ENCODE measurements at places on chromosomes 1 and 21.

DNA sequence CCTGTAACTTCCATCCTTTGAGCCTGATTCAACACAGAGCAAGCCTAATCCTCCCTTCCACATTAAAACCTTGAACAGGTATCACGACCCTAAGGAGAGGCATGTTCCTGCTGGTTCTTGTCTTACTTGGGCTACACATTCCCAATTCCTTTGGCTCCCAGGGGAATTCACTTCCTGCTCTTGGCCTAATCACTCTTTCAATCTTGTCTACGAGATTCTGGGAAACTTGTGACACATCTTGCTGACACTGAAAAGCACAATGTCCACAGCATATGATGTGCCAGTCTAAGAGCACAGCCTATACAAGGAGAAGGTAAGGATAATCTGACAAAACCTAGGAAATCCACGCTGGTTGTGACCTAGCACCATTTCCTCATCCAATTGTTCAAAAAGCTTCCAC lies 163.9 kb downstream of the GABPA start:
- DNase-seq, result no peak

DNA sequence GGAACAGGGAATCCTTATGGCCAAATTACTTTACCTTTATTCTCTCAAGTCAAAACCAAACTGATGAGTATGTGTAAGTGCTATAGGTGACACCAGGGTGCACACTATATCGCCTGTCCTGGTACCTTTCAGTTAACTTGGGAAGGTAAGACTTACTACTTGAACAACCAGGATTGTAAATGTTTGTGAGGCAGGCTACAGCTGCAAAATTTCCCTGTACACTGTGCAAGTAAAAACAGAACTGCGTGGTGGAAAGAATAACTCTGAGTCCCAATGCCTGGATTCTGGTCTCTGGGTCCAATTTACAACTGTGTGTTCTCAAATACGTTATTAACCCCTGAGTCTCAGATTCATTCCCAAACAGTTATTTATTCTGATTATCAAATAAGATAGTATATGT lies 73.5 kb downstream of the TENT5C start:
- DNase-seq, result no peak

- DNase-seq, result no peak
Observed at GRCh38 chr21:29888437-29888836, 51.4 kb downstream of the GRIK1 start.

- peak; percentile 4 for DNase-seq
Observed at GRCh38 chr1:196660852-196661251, 9.0 kb downstream of the CFH start.

- no peak for DNase-seq
Observed at GRCh38 chr1:201335174-201335870, 42.2 kb downstream of the TNNT2 start.

GRCh38 chr1:61523229-61523628 lies 201.7 kb downstream of the TM2D1 start:
- DNase-seq, result no peak

GRCh38 chr1:243489681-243490546 lies 234.1 kb downstream of the SDCCAG8 start:
- DNase-seq, result no peak

DNA sequence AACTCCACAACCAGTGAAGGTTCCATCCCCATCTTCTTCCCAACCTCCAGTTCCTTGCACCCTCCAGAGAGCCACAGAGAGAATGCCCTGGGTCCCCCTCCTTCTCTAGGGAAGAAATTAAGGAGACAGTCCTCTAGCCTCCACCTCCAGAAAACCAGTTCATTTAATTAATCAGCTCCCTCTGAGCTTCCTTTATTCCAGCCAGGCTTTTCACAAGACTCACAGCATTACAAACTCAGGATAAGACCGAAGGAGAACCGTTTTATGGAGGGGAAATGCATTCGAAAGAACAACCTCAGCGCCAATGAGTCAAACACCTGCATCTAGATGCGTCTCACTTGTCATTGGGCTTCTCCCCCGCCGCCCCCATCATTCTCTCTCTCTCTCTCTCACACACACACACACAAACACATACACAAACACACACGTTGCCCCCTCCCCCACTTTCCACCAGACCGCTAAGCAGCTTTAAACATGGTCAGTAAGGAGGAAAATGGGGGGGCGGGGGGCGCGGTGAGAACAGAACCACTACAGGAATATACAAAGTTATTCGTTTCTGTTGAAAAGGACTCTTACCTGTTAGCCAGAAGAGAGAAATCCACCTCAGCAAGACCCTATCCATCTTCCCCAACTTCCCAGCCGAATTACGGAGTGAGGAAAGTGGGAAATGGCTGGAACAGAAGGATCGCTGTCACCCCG lies 544 bp downstream of the ILDR2 start:
- DNase-seq, result peak; percentile 23

DNA sequence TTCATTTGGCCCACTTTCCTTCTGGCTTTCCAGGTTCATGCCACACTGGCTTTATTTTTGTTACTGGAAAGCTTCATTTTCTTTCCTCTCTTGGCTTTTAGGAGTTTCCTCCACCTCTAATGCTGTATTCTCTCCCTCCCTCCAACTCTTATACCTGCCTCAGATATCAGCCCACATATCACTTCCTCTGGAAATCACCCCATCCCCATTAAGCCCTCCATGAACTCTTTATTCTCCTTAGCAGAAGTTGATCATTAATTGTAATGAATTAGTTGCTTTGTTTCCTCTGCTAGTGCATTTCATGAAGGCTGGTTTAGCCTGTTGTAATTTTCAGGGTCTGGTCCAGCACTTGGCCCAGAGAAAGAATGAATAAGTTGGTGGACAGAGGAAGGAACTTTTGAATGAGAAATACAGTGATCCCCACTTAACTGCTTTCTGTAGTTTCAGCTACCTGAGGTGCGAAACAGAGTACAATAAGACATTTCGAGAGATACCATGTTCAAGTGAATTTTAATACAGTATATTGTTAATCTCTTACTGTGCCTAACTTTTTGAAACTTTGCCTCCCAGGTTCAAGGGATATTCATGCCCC lies 1.7 kb downstream of the SOAT1 start:
- peak; percentile 18 for DNase-seq

Measured in germinal center (tissue), 1 donor.